Right ventricle myocardium inferior (tissue), 1 donor: ENCODE measurements at places on chromosomes 1 and 21. TPM values are rescaled to one million over a fixed set of nuclear protein-coding genes. Genes with fewer than 3 reads are reported as not detected.

The OR2T29 gene
- not detected for total RNA-seq

- DNase-seq: no peak
These were observed 7.5 kb upstream of the MOV10 start for GRCh38 chr1:112666946-112667345.

DNA sequence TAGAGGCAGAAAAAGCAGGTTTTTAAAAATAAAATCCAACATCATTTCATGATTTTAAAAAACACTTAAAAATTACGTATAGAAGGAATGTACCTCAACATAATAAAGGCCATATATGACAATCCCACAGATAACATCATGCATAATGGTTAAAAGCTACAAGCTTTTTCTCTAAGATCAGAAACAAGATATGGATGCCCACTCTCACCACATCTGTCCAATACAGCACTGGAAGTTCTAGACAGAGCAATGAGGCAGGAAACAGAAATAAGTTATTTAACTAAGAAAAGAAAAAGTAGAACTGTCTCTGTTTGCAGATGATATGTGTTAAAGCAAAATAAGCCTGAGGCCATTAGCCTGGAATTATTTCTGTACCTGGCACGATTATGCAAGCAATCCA, 96.3 kb downstream of the UCHL5 start:
- no peak for DNase-seq

The IFI44L gene
- total RNA-seq: 3.6 TPM

- DNase-seq: no peak
These were observed 62.9 kb downstream of the IFI44 start for GRCh38 chr1:78712467-78713051.

DNA sequence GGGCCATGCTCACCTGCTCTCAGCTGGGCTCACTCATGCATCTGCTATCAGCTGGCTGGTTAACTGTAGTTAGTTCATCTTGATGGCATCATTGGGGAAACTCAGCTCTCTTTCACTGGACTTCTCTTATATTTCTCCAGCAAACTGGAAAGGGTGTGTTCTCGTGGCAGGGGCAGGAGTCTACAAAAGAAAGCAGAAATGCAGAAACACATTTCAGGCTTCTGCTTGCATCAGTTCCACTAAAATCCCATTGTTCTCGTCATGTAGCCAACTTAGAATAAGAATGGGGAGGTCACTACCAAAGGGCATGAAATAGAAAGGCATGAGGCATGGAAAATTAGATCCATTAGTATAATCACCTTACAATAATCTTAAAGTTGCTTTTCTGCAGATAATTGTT, 207.3 kb downstream of the NRIP1 start:
- no peak for DNase-seq

GRCh38 chr1:16026723-16027484, 5.1 kb downstream of the CLCNKA start:
- peak; percentile 27 for DNase-seq

The S100A12 gene
- 4.0 TPM for total RNA-seq

DNA sequence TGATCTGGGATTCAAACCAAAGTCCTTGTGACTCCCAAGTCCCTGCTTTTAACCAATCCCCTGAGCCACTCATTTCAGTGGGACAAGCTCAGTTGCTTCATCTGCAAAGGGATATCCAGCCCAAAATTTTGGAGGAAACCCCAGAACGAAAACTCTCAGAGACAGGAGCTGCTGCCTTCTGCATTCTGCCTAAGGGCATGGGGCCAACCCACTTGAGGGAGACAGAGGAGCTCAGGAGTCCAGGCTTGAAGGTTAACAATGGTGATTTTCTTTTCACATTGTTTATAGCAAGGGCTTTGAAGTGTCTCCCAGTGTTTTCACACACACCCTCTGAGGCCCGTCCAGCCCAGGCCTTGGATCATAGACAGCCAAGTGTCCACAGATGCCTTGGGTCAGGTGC, 148.1 kb upstream of the CTTNBP2NL start:
- peak; percentile 78 for DNase-seq

GRCh38 chr1:184112176-184112948, 60.8 kb downstream of the TSEN15 start:
- no peak for DNase-seq

DNA sequence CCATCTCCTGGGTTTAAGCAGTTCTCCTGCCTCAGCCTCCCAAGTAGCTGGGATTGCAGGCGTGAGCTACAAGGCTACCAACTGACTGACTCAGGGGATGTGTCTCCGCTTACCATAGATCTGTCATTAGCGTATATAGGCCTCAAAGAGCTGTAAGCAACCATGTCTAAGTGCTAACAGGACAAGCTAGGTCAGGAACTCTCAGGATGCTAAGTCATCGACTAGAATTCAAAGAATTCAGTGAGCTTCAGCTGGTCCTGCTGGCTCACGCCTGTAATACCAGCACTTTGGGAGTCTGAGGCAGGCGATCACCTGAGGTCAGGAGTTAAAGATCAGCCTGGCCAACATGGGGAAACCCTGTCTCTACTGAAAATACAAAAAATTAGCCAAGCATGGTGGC, 29.5 kb downstream of the CAPN2 start:
- no peak for DNase-seq

DNA sequence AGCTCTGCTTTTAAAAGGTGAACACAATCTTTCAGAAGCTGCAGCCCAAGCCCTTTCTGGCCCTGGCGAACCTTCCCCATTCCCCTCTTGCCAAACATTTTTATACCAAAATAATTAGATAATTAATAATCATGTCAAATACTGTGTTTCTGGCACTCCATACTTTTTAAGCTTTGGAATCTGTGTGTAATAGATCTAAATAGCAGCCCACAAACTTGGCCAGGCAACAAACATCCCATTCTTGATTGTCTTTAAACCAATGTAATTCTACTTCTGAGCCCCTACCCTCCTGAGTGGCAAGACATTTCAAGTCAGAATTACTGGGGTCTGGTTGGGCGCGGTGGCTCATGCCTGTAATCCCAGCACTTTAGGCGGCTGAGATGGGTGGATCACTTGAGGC, 137.7 kb downstream of the NAV1 start:
- no peak for DNase-seq

DNA sequence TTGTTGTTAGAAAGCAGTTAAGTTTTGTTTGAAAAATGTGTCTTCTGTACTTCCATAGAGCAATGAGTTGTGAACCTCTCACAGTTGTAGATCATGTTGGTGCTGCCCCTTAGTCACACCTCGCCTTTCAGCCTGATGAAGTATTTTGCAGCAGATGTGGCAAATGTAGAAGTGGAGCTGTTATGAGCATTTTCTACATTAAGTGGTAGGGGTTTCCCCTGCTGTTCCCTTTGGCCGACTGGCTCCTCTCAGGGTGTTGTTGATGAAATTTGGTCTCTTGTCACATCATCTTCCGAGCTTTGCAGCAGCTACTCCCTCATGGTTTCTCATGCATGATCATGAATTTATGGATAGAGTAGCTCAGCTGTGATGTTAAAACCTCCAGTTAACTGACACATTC, 33.6 kb upstream of the DENND1B start:
- DNase-seq: no peak

The SPRR2B gene
- total RNA-seq: not detected

The RNF186 gene
- not detected for total RNA-seq

DNA sequence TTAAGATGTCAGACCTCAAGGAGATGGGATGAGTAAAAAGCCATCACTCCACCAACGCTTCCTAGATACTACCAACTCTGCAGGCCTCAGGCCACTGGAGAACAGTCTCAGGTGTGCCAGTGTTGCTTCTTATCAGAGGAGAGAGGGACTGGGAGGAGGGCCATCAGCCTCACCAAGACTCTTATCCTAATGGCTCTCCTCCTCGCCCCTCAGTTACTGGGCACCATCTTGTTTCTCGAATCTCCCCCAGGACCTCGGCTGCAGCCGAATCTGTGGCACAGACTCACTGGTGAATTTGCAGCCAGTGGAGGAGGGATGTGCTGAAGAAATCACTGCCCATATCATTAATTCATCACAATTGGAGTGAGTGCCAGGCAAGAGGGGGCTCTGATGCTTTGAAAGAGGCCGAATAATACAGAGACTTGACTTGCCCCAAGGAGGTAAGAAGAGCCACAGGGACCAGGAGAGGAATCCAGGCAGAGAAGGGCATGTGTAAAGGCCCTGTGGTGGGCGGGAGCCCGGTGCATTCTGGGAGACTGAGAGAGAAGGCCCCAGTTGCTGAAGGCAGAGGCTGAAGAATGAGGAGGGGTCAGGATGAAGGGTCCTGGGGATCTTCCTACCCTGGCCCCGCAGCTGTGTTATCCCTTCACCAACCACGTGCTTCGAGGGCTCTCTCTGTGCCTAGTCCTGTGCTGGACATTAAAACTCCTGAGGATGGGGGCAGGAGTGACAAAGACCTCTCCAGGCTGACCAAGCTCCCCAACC, 129.8 kb downstream of the PTPRU start:
- DNase-seq: no peak
